ENCODE measurements at places on chromosomes 3 and 15. TPM values are rescaled to one million over a fixed set of nuclear protein-coding genes. Genes with fewer than 3 reads are reported as not detected.

DNA sequence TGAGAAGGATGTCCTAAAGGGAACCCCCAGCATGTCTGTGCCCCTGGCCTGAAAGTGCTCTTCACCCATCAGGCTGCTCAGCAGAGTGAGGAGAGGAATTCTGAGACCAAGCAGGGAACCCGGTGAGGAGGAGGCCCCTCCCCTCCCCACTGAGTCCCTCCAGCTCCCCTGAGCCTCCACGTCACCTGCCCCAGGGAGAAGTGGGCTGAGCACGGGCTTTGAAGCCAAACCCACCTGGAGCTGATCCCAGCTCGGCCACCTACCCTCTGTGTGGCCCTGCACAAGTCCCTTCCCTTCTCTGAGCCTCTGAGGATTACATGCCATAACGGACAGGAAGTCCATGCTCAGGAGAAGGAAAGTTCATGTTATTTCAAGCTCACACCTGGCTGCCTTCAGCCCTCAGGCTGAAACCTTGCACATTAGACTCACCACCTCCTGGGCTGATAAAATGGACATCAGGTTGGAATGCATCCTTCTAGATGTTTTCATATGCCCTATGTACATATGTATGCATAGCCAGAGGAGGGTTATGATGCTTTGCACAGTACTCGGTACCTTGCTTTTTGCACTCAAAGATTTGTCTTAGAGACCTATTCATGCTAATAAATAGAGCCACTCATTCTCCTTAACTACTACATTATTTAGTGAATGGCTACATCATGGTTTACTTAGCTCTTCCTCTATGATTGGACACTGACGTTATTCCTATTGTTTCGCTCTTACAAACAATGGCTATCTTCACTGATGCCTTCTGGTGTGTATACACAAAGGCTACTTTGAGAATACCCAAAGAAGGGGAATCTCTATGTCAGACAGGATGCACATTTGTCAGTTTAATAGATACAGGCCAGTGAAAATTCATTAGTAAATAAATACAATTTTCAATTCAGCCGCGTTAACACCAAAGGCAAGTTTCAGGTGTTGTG, 31.6 kb upstream of the GATA2 start:
- no peak for DNase-seq

DNA sequence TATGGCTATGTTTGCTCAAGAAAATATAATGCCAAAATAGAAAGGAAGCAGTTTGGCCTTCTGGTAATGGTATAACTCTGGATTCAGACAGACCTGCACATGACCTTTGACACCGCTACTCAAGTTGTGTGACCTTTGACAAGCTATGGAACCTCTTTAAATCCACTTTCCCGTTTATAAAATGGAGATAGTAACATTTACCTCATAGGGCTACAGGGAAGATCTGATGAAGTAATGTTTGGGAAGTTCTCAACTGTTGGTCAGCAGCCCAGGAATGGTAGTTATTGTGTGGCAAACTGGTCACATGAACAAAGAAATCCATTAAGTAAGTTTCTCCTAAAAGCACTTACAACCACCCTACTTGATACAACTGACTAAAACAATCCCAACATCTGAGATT, 95.1 kb upstream of the PHLDB2 start:
- DNase-seq: no peak

DNA sequence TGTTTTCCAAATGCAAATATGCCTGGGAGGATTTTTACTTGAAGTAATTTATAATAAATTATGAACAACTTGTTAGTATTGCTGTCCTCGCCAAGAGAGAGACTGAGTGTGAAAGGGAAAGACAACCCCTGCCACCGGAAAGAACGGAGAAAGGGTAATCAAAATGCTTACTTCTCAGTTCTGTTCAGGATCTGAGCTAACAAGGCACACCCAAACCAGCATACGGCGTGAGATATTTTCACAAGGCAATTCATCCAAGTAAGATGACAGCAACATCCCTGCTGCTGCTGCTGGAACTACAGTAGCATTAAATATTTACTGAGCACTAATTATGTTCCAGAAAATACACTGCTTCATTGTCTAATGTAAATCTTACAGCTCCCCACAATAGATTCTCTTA, 96.1 kb downstream of the KBTBD8 start:
- no peak for DNase-seq

GRCh38 chr3:24682141-24682547, 187.5 kb upstream of the THRB start:
- no peak for DNase-seq

DNA sequence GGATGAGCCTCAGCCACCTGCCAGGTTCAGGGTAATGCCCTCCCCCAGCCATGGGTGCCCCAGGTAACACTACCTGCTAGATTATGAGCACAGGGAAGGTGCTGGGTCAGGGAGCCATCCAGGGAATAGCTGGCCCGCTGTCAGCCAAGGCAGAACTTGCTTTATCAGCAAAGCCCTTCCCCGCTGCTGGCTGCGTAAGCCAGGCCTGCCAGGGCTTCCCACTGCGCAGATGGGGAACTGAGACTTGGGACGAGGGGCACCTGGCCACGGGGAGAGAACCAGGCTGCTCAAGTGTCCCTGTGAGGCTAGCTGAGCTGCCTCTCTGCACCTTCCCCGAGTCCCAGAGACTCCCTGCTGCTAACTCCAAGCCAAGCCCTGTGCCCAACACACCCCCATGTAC, 45.4 kb downstream of the CACNA2D2 start:
- DNase-seq: no peak

DNA sequence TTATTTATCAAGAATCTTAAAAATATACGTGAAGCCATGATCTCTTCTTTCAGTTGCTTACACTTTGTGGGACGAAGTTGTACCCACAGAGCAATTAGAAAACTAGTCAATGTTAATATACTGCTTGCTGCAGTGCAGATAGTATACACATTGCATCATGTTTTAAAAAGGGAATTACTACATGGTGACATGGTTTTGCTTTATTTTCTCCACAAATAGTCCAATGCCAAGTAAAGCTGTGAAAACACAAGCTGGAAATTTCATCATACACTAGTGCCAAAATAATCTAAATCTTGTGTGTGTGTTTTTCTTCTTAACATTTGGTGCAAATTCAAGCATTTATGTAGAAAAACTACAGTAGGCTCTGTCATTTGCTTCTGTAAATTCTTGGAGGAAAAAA, 233.0 kb downstream of the EPHA3 start:
- DNase-seq: no peak

The ATOSA gene
- total RNA-seq: 23.7 TPM

The ALDH1L1 gene
- total RNA-seq: 48.8 TPM

GRCh38 chr3:90062016-90062415, 954.6 kb downstream of the EPHA3 start:
- no peak for DNase-seq

The SCN11A gene
- total RNA-seq: under 0.01 TPM

DNA sequence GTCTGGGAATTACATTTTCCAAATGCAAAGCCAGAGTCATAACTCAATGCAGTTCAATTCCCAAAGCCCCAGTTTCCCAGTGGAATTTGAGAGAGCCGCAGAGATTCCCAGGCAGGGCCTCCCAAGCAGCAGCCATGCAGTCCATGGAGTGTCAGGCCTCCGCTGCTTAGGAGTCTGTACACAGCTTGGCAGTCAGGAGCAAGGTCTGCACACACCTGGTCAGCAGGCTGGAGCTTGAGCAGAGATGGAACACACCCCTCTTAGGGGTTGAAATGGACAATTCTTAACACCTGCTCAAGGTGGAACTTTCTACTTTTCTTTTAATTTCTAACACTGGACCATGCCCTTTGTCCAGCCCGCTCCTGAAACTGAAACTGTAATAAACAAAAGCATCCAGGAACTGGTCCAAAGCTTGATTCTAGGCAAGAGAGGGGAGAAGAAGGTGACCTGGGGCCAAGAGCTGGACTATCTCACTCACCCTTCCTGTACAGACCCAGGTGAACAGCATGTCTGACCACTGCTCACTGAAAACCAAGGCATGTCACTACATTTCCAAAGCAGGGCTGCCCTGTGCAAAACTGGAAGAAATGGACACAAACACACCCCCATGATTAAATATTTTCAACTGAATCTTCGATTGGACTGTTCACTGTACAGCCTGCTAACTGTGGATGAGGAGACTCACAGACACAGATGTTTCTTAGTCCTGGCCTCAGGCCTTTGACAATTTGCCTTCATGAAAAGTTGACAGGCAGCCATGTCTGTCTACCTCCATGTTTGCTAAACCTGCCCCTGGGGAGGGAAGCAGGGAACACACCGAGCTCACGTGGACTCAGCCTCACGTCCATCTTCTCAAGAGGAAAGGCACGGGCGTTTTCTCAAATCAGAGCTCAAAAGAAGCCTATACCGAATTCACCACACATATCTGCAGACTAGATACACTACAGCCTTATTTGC, 48.6 kb upstream of the DUSP7 start:
- DNase-seq: no peak

GRCh38 chr15:90818251-90819210, 49.9 kb upstream of the FURIN start:
- DNase-seq: no peak

- no peak for DNase-seq
These were observed 66.7 kb downstream of the BBX start for GRCh38 chr3:107589454-107589853.

- no peak for DNase-seq
These were observed 77.2 kb downstream of the RTP4 start for GRCh38 chr3:187445356-187445755.

The RLBP1 gene
- total RNA-seq: not detected

- DNase-seq: no peak
These were observed 826 bp downstream of the DBR1 start for GRCh38 chr3:138173769-138174420.

DNA sequence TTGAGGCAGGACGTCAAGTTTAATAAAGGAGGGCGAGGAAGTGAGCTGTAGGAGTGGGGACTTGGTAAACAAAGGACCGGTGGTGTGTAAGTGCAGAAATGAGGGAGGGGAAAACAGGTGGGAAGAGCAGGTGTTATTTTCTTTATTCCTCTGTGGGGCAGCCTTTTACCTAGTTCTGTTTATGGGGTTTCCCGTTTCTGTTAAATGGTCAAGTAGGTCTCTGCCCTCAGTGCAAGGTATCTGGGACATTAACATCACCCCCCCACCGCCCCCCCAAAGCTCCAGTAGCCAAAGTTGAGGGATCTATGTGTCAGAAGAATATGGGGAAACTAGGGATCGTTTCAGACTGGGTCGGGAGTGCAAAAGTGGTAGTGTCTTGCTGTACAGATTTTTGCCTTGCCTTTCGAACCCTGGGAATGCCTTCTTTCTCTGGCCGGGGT, 893 bp downstream of the MGA start:
- DNase-seq: no peak

DNA sequence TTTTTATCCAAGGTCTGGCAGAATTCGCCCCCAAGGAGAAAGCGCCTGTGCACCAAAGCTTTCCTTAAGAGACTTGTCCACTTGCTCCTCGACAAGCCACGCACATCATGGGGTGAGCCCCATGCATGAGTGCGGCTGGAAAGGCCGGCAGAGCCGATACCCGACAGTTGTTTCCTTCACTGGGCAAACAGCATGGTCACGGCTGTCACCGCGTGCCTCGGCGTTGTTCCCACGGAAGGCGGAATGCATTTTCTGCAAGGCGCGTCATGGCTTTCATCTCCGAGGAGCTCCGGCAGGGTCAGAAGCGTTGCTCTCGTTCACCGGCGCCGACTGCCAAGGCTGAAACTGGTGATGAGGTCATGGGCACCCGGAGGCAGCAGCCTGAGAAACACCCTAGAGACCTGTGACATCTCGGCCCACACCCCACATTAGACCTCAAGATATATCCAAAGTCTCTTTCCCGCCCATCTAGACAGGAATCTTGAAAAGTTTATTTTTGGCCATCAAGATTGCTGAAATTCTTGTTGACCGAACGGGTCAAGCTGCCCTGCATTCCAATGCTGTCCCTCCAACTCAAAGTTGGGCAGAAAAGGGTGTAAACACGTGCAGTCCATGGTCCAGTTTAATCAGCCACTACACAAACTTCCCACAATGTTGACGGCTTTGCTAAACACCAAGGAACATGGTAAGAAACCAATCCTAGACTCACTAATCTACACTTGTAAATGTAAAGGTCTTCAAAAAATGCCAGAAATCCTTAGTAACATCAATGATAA, 604 bp upstream of the TJP1 start:
- peak; percentile 66 for DNase-seq

DNA sequence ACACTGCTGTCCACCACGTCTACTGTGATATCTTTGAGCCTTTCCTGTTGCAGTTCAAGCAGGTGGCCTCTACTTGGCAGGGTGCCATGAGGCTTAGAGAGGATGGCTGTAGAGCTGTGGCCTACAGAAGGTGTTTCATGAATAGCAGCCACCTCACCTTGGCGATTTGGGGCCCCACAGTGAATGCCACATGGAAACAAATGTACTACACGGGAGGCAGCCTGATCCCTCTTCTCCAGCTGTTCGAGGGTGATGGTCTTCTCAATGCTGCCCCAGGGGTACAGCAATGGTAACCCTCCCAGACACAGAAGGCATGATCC, 70.7 kb downstream of the FAM43A start:
- DNase-seq: no peak
